Inflammatory macrophage treated with lipopolysaccharide for 1 hour (primary cell): ENCODE measurements at places on chromosomes 5 and 9.

DNA sequence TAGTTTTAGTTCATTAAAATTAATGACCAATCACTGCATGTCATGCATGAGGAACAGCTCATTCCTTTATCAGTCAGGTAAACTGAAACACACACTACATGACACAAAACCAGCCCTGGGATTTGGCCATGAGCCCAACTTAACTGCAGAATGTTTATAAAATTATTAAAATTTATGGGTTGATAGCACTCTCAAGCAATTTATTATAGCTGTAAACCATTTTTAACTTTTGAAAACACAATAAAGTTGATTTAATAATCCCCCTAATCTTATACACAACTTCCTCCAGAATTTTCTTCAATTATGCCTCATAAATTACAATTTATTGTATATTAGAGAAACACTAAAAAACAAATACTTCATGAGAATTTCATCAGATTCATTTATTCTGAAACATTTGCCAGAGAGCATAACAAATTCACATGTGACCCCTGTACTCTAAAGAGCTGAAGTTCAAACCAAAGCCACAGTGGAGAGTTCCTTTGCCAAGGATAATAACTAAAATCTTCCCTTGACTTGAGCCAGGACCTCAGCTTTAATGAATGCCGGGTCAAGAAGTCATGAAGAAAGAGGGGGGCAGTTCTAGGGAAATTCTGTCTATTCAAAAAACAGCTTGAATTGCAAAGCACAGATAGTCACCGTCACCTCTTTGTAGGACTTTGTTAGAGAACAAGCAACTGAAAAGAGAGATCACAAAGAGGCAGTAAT, 763.7 kb upstream of the GRAMD2B start:
- no peak for DNase-seq

DNA sequence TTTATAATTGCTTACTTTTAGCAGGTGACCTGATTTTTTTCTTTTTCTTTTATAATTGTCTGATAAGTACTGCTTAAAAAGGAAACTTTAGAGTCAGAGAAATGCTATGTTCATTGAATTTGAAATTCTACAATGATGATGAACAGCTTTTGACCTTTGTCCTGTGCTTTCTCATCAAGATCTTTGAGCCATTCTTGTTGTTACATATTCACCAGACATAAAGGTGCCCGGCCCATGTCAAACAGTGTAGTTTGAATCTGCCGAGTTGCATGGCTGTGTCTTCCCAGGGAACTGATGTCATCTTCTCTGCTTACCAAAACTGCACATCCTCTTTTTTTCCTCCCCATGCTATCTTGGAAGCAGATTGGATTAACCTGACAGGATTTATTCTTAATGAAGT, 163.6 kb downstream of the LRRC70 start:
- no peak for DNase-seq

DNA sequence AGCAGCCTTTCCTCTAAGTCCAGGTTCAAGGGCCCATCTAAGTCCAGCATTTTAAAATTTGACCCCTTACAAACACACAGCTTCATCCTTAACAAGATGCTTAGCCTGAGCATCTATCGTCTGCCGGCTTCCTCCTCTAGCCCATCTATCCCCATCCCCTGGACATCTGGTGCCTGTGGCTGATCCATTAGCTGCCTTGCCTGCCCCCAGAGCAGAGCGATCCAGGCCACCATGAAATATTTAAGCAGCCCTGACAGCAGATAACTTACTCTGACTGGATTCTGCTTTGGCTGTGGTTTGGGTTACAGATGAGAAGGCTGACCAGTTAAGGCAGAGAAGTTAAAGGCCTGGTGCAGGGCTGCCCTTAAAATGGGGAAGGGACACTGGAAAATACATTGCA, 30.9 kb upstream of the CPEB4 start:
- DNase-seq = no peak

DNA sequence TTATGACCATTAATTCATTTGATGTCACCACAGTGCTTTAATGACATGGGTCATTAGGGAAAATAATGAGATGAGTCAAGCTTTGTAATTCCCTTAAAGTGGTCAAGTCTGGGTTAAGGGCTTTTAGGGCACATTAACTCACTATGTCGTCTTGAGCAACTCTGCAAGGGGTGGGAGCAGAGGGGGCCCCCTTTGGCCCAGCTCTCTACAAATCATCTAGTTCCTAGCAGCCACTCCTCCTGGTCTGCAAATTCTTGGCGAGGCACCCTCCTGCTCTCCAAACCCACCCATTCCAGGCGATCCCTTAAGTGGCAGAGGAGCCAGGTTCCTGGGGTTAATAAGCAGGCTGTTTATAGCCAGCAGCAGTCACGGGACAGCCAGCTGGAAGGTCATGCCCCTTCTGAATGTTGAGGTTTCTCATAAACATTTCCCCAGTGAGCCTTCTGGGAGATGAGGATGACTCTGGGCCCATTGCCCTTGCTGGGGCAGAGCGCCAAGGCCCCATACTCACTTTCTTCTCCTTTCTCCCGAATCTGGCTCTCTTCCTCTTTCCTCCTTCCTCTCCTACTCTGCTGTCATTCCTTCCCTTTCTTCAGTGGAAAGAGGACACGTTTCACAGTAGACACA, 14.3 kb upstream of the GPX3 start:
- DNase-seq = no peak

DNA sequence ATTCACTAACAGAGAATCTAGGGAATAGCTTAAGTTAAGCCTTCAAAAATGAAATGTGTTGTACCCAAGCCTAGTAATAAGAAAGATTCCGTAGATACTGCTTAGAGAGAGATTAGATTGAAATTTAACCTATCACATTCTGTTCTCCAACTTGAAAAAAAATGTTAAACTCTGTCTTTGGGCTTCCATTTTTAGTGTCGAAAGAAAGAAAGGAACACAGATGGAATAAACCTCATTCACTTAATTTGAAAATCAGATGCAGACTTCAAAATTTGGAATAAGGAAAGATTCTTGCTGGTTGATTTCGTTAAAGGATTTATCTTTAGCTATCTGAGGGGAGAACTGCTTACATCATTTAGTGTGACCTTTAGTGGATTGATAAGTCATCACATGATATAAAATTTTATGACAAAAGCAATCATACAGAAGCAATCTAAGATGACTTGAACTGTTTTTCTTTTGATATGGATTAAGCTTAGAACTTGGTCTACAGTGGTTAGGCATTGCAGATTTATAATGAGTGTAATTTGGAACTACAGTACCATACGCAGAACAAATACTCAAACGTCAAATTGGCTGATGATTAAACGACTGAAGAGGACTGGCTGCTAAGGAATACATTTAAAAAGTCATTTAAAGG, 128.5 kb downstream of the GLIS3 start:
- no peak for DNase-seq

GRCh38 chr5:124913329-124913653, 166.9 kb upstream of the ZNF608 start:
- no peak for DNase-seq
